ENCODE measurements at places on chromosomes 7 and 10.
A peak's percentile ranks its signal among the peaks of the same experiment; 100 is the strongest.

DNA sequence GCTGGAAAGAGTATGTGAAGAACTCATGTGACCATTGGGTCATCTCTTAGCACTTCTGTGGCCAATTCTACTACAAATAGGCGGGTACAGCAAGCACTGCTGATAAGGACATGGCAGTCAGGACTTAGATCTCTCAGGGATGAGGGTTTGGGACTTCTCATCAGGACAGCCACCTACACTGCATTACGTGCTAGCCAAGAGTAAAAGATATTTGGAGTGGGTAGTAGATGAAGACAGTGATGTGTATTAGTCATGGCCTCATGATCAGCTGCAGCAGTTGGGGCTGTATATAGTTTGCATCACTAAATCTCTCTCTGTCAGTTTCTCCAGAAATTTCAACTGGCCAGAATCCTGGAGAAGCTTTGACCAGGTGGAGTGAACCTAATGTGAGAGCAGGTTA, 9.2 kb downstream of the TAS2R60 start:
- no peak for DNase-seq

DNA sequence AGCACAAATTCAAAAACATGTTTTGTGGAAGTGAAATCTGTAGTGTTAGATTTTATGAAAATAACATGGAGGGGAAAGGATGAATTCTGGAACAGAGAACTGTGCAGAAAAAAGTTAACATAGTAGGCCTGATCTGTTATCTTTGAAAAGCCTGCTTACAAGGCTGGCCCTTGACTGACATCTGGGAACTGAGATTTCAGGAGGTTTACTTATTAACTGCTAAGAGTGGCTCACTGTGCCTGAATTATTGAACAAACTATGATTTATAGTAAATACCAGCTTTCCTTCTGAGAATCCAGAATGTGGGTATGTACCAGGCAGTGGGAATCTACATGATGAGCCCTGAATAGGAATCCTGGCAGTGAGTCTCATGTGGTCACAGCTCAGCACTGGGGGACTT, 30.5 kb downstream of the NSUN6 start:
- no peak for DNase-seq

DNA sequence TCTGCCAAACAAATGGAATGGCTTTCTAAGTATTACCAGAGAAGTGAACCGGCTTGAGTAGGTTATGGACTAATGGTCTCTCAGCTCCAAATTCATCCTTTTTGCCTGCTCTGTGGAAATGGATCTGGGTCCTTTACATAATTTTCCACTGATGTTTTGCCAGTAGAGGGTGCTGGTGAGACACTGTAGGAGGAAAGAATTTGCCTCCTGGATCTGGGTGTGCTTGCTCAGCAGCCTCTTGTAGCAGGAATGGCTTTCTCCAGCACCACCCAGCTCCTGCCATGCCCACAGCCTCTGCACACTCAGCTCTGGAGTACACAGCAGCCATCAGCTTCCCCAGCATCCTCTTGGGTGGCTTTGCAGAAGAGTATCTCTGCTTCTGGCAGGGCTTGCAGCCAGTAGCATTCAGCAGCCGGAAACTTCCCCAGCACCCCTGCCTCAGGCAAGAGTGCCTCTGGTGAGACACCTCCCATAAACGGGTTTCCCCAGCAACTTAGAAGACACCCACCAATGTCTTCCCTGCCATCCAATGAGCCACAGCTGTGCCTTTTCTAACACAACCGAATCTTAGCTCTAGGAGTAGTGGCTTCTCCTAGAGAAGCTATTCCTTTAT, 235.0 kb upstream of the PLPP4 start:
- DNase-seq = no peak

- DNase-seq = no peak
Observed at GRCh38 chr10:132593389-132593788, 55.8 kb downstream of the INPP5A start.

- peak; percentile 37 for DNase-seq
Observed at GRCh38 chr10:47261121-47261520, 38.9 kb upstream of the GDF10 start.

DNA sequence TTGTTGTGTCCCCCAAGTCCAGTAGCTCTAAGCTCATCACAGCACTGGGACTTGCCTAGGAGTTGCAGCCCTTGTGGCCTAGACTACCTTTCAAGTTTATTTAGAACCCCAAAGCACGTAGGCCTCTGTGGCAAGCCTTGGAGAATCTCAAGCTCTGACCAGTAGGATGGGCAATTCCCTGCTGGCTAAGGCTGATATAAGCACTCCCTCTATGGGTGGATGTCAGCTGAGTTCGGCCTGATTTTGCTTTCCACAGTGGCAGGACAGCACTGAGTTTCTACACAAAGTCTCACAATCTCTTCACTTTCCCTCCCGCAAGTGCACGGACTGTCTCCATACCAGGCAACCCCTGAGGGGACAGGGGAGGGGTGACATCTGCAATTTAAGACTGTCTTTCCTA, 886.4 kb upstream of the LRRN3 start:
- DNase-seq = no peak

DNA sequence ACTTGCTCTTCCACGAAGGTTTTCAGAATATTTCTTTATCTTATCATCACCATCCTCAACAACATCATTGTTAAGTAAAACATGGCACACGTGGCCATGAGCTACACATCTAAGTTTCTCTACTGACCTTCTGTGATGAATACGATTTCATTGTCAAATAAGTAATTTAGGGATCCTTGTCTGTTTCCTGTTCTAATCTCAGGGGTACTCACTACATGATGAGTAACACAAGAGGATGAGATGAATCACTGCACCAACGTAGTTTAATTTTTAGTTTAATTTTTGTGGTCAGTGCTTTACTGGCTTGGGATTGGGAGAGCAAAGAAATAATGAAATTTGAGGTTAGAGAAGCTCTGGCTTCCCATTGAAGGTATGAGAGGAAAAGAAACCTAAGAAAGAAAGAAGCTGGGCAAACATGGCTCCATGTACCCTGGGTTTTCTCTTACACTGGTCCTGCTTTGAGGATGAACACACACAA, 461.9 kb upstream of the KLF6 start:
- no peak for DNase-seq

DNA sequence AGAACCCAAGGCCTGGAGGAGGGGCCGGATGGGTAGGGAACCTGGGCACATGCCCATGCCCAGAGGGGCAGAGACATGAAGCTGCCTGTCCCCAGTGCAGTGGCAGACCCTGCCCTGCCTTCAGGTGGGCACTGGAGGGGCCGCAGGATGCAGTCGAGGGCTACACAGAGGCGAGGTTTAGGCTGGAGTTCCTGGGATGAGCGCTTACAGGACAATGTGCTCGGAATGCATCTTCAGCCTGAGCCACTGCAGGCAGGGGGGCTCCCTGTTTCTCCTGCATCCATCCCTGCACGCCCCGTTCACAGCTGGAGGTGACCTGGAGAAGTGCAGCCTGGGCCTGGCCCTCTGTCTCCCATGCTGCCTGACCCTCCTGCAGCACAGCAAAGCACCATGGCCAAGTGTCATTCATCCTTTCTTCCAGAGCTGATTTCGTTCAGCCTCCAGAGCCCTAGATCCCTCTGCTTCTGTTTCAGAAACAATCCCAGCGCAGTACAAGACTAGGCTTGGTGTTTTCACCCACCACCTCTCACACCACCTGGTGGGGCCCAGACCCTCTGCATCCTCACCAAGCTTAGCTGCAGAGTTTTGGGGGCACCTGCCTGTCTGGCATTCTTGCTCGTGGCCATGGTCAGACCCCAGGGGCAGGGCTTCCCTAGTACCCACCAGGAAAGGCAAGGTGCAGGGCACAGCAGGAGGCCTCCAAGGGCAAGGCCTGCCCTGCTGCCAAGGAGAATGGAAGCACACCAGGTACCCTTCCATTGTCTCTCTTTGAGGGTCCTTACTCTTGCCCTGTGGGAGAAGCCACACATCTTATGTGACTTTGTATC, 311.9 kb downstream of the TCERG1L start:
- DNase-seq = no peak

GRCh38 chr7:44631458-44632115, 25.2 kb downstream of the OGDH start:
- no peak for DNase-seq

DNA sequence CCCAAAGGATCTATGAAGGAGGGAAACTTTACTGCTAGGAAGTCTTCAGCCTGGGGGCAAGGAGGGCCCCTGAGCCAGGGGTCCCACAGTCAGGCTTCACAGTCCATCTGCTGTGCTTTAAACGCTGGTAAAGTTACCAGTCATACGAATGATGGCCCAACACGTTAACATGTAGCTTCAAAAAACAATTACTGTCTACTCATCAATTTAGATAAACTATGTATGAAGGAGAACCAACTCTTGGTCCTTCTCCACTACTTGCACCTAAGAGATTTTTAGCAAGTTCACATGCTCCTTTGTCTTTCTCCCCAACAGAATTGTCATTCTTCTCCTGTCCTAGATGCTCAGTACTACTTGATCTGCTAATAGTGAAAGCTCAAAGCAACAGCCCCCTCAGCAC, 16.6 kb downstream of the JCAD start:
- no peak for DNase-seq

DNA sequence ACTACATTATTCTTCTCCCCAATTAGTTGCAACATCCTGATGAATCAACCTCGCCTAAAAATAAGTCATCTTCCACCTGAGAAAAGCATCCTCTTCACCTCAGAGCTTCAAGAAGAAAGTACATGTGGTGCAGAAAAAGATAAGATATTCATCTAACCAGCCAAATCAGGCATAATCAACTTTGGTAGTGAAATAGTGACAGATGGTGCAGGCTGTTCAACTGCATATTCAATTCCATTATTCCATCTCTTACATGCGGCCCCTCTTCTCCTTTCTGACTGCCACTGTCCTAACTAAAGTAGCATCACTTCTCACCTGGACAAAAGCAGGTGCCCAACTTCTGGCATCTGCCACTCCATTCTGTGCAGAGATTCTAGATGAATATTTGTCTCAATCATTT, 148.4 kb upstream of the STEAP1 start:
- no peak for DNase-seq

DNA sequence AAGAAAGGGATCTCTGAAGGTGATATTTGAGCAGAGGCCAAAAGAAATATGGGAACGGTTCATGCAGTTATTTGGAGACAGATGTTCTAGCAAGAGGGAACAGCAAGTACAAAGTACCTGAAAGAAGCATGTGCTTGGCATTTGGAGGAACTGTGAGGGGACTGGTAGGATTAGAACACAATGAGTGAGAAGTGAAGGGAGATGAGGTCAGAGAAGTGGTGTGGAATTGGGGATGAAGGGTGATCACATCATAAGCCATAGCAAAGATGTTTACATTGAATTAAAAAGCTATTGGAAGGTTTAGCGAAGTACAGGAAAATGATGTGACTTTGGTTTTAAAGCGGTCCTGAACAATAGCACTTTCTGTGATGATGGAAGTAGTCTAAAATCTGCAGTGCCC, 402.4 kb upstream of the LRGUK start:
- no peak for DNase-seq

DNA sequence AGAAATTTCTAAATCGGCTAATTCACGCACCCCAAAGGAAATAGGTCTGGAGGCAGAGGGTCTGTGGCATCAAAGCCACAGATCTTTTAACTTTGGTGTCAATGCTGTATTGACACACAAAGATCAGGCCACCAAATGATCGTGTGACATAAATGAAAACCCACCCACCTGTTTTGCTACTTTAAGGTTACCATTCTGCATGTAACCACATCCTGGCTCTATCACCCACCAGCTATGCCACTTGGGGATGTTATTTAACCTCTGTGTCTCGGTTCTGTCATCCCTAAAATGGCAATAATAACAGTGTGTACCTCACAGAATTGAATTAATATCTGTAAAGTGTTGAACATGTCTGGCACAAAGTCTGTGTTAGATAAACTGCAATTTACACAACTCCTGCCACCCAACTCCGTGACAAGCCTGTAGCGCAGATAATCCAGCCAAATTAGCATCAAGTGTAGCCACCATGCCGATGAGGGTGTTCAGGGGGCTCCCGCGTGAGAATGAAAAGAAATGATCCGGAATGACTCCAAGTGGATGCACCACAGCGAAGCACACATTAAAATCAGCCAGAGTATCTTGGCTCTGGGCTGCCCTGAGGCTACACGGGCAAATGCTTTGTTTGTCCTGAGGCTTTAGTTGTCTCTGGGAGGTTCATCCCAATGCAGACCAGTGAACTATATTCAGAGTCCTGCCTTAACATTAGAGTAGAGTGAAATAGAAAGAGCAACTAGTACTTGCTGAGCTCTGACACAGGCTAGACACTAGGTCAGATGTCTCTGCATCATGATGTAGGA, 158.4 kb upstream of the NEBL start:
- no peak for DNase-seq

DNA sequence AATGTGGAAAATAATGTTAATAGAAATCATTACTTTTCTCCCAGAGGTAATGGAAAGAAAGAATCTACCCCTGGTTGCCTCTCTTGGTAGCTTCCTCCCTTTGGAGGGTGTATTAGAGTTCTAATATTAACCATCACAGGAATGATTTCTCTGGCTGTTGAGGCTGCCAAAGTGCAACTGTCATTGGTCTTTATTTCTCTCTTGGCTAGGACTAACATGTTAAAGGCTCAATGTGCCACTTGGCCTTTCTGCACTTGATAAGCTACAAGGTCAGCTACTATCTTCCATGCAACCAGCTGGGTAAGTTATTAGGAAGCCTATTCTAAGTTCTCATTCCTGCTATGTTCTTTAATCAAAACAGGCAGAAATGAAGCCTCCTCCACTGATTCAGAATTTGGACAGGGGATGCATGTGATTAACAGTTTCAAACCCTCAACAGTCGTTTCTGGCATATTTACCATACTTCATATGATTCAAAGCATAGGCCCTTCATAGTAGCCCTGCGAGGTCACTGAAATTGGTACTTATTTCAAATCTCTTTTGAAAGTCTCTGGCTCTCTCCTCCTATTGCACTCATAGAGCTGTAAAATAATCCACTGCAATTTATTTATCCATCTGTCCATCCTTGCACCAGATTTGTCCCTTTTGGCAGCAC, 645.0 kb downstream of the SORCS1 start:
- no peak for DNase-seq

DNA sequence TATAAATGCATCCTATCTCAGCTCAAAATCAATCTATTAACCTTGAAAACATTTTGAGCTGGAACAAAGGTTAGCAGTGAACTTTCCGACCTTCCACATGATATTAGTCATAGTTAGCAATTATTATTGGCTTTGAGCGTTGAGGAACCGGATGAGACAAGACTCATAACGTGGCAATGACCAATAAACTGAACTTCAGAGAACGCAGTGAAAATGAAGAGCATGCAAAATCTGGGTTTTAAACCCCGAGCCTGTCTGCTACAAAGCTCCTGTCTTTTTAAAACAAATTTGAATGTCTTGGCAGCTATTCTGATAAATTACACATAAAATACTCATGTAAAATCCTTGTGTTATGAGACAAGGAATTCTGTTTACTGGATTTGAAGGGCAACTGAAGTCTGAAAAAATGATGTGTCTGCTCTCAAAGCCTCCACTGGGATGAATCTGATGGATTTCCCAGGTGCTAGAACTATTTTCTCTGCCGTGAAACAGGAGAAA, 74.7 kb upstream of the ITGB1 start:
- no peak for DNase-seq

DNA sequence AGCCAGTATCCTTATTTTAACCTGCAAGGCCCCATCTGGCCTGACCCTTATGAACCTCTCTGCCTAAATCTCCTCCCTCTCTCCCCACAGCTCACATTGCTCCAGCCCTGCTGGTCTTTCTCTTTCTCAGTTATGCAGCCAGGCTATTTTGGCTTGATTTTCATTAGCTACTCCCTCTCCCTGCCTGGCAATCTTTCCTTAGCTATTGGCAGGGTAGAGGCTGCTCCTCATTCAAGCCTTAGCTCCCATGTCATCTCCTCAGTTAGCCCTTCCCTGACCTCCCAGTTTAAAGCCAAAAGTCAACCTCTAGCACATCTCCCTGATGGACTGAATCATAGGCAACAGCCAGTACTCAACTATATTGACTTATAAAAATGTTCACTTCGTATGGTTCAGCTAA, 214.4 kb upstream of the CELF2 start:
- no peak for DNase-seq
